ENCODE measurements at places on chromosomes 5 and 9.

DNA sequence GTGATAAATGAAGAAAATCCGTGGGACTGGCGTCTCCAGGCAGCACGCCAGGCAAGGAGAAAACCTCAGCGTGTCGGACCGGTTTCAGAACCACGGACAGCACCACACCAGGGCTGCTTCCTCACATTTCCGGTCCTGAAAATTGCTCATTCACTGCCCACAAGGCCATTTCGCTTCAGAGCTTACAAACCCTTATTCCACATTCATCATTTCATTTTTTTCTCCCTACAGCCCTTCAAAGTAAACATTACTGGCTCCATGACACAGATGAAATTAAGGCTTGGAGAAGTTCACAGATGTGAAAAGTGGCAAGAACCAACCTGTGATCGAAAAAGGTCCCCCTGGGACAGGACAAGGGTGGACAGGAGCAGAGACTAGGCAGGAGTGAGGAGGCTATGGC lies 1.5 kb upstream of the GPRIN1 start:
- peak; percentile 83 for DNase-seq

- DNase-seq: no peak
Observed at GRCh38 chr5:10303699-10304170, 4.0 kb downstream of the CMBL start.

- DNase-seq: no peak
Observed at GRCh38 chr9:110115826-110116542, 92.0 kb downstream of the C9orf152 start.

DNA sequence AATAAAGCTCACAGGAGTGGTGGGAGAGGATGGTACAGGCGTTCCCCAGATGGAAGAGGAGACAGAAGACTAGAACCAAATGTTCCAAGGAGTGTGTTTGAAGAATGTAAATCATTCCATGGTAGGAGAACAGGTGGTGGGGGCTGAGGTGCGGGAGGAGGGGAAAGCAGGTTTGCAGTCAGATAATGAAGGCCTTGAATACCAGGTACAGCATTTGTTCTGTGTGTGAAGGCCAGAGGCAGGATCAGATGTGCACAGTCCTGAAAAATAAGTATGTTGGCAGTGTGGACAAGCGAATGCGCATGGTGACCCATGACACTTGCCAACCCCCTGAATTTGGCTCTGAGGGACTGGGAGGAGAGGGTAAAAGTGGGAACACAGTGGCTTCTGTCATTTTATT lies 59.9 kb upstream of the ALDH1B1 start:
- no peak for DNase-seq

DNA sequence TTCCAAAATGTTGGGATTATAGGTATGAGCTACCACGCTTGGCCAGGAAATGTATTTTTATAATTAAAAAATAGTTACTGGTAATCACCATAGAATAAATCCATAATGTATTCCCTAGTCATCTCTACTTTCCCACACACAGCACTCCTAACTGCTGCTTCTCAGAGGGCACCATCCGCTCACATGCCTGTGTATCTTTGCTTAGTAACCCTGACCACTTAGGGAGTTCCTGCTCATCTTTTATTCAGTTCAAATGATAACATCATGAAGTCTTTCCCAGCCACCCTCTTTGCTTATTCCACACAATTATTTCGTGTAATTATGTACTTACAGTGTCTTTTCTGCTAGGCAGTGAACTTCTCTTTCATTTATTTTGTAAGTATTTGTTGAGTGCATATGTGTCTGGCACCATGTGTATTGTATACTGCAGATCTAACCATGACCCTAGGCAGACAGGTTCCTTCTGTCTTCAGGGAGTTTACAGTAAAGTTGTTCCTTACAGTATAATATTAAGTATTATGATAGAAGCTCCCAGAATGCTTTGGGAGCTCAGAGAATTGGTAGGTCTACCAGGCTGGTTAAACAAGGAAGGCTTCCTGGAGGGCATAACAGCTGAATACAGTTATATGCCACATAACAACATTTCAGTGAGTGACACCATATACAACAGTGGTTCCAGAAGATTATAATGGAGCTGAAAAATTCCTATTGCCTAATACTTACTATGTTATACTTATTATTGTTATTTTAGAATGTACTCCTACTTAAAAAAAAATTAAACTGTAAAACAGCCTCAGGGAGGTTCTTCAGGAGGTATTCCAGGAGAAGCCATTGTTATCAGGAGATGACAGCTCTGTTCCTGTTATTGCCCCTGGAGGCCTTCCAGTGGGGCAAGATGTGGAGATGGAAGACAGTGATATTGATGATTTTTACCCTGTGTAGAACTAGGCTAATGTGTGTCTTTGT lies 39.2 kb downstream of the DCAF10 start:
- no peak for DNase-seq

DNA sequence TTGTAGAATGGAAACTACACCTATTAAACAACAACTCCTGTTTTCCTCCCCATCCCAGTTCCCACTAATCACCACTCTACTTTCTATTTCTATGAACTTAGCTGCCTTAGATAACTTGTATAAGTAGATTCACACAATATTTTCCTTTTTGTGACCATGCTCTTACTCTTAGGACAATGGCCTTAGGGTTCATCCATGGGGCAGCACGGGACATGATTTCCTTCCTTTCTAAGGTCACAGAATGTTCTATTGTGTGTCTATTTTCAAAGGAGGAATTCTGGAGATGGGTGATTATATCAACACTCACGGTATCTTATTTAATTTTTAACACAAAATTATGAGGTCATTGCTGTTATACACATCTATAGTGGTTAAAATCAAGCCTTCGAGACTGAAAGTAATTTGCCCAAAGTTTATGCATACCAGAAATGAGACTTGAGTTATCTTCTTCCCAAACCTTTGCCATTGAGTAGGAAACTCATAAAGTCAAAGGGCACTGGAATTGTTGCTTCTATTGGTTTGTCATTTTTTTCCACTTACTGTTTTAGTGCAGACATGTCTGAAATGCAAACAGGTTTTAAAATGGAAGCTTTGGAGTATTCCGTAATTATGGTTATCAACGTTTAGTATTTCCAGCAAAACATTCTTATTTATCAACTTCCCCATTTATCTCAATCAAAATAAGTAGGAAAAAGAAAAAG lies 23.6 kb downstream of the CTSL start:
- no peak for DNase-seq

- no peak for DNase-seq
Observed at GRCh38 chr9:15137658-15138356, 169.2 kb downstream of the TTC39B start.

GRCh38 chr9:6383551-6384225 lies 29.3 kb upstream of the UHRF2 start:
- no peak for DNase-seq

DNA sequence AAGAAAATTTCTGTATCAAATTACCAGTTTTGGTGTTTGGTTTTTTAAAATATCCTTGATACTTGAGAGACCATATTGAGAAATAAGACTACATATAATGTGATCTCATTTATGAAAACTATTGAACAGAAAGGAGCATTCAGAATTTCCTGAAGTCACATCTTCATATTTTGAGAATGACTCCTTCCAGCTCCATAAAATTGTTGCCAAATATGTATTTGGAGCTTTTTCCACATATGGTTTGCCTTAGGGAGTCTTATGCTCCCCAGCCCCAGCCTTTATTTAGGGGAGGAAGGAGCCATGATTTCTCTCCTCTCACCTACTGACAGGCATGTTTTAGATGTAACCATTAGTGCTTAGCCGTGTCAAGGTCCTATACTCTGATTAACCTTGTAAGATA lies 51.1 kb downstream of the GCNT1 start:
- DNase-seq: no peak

DNA sequence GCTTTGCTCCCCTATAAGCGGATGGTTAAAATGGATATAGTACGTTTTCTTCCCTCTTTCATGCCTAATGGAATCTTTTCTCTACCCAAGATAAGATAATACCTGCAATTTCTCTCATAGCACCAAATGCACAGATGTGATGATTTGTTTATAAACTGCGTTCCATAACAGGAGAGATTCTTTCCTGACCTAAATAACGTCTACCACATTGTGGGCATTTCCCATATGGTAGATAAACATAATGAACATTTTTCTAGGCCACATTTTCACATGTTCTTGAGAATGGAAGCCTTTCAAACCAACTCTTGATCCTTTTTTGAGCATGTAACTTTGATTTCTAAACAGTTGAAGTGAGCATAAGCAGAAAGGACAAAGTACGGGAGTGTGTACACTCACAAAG lies 448.5 kb downstream of the CSNK1G3 start:
- no peak for DNase-seq

- no peak for DNase-seq
Observed at GRCh38 chr9:89669361-89669842, 64.6 kb downstream of the GADD45G start.

- DNase-seq: no peak
Observed at GRCh38 chr9:130054820-130055219, 1.1 kb downstream of the GPR107 start.

DNA sequence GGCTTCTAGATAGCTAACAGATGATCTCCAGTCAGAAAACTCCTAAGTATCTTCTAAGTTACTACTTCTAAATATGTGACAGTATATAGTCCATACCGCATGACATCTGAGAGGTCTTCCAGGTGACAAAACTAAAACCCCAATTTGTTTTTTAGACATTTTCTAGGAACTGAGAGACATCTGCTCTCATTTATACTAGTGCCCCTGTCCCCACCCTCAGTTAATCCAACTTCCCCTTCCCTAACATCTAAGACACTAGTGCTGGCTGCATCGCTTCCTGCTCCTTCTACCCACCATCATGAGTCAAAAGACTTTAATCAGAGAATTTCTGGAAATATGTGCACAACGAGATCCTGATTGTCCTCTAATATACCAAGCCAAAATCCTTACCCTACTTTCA lies 37.9 kb downstream of the FBXW11 start:
- DNase-seq: no peak

DNA sequence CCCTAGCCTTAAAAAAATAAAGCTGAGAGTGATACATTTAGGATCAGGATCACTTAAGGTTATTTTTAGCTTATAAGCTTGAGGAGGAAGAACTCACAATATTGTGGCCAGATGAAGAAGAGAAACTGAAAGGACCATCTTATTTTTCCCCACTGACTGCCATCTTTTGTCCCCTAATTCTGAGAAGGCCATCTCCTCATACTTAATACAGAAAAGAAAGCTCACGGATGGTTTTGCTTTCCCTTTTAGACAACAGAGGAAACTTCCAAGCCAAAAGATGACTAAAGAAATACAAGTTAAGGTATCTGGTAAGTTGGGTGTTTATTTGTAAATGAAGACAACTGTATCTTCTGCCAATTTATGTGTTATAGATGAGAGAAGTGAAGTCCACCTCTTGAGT lies 36.4 kb downstream of the ERAP1 start:
- no peak for DNase-seq

DNA sequence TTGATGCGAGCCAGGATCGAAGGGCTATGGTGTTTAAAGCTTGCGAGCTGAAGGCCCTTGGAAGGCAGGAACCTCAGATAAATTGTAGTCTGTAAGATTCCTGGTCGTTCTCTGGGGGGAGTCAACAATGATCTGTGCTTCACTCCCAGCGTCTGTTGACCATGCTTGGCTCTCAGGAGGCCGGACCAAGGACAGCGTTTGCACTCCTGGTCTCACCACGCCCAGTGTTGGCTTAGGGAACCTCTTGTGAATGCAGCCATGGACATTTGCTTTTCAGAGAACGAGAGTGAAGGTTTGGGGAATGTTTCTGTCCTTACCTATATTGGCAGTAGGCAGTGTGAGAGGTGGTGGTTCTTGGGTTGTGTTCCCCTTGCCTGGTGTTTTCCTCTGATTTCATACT lies 60.2 kb upstream of the FAM120AOS start:
- DNase-seq: no peak

- DNase-seq: no peak
Observed at GRCh38 chr5:140245926-140246325, 57.0 kb downstream of the PFDN1 start.

- no peak for DNase-seq
Observed at GRCh38 chr5:151249281-151249680, 3.7 kb upstream of the GM2A start.

GRCh38 chr9:19375538-19375937 lies 4.5 kb downstream of the RPS6 start:
- no peak for DNase-seq

DNA sequence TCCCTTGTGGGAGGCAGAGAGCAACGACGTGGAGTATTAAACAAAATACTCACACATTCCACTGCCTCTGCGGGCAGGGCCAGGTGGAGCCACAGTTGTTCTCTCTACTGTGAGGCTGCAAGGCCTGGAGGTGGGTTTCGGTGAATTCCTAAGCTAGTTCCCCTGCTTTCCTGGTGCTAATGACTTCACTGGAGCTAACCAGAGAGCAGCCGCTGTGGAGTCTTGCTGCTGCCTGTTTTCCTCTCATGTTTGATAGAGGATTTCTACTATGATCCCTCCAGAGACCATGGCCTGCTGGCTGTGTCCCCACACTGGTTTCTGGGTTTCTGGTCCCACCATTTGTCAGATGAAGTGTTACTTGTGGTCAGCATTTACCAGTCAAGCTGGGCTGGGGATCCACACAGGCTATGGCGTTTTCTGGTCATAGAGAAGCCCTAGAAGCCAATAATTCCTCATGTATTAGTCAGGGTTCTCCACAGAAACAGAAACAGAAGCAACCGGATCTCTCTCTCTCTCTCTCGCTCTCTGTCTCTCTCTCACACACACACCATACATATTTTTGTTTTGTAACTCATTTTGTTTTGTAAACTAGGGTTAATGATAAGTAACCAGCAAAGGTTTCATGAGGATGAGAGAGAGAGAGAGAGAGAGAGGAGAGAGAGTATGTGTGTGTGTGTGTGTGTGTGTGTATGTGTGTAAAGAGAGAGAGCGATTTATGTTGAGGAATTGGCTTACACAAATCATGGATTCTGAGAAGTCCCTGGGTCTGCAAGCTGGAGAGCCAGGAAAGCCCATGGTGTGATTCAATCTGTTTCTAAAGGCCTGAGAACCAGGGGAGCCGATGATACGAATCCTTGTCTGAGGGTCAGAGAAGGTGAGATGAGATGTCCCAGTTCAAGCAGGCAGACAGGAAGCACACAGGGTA lies 403.0 kb downstream of the GADD45G start:
- DNase-seq: no peak

DNA sequence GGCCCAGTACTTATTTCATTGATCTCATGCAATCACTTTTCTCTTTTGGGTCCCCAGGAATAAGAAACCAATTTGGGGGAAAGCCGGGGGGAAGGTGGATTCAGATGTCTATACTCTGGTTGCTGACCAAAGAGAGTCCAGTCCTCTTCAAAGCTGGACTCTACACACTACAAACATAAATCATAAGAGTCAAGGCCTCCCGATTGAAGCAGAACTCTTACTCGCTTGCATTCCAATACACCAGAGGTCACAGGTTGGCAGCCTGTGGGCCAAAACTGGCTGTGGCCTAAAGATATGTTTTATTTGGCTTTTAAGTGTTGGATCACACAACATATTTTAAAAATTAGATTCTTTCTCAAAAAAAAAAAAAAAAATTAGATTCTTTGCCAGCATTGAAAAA lies 311.4 kb upstream of the MSX2 start:
- no peak for DNase-seq

- no peak for DNase-seq
Observed at GRCh38 chr5:59421986-59422941, 471.3 kb downstream of the PDE4D start.

DNA sequence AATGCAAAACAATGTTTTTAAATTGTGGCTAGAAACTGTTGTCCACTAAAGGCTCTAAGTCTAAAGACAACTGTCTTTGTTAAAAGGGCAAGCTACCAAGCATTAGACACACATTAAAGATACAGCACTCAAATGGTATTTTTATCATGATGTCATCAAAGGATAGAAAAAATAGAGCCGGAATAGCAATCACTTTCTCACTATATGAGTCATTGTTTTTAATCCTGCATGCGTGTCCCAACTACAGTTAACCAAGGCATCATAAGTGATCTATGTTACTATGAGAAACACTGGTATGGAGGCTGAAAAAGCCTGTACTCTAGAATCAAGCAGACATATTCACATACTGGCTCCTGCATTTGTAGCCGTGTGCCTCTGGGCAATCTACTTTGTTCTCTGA lies 1.9 kb upstream of the PJA2 start:
- DNase-seq: no peak

Measured in type B pancreatic cell (in vitro differentiated cells).